ENCODE measurements at places on chromosomes 11 and 22.

DNA sequence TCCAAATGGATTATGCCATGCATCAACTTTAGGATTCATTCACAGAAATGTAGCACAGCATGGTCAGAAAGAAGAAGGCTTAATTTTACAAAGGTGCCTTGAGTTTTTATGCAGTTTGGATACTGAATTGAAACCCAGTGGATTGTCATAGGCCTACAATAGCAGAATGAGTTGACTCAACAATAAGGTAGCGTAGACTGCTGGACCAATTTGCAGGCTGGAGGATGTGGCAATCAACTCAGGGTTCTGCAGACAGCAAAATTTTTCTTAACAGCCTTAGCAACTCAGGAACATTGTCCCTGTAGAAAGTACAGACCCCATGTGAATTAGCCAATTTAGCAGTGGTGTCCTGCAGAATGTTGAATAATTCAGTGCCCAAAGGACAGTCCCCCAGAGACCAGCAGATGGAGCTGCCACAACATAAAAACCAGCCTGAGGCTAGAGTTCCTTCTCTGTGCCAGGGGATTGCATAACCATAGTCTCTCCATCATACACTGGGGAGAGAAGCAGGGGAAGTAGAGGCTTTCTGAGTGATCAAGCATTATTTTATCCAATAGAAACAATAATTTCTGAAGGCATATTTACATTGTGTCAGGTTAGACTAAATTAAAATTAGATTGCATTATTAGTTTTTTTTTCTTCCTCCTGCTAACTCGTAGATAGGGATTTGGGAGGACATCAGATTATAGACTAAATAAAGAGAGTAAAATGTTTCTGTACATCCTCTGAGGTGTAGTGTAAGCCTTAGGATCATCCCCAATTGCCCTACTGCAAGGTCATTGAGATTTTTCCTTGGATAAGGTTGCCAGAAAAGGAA is 20.3 kb upstream of the MRPL17 start:
- DNase-seq, result peak; percentile 24

DNA sequence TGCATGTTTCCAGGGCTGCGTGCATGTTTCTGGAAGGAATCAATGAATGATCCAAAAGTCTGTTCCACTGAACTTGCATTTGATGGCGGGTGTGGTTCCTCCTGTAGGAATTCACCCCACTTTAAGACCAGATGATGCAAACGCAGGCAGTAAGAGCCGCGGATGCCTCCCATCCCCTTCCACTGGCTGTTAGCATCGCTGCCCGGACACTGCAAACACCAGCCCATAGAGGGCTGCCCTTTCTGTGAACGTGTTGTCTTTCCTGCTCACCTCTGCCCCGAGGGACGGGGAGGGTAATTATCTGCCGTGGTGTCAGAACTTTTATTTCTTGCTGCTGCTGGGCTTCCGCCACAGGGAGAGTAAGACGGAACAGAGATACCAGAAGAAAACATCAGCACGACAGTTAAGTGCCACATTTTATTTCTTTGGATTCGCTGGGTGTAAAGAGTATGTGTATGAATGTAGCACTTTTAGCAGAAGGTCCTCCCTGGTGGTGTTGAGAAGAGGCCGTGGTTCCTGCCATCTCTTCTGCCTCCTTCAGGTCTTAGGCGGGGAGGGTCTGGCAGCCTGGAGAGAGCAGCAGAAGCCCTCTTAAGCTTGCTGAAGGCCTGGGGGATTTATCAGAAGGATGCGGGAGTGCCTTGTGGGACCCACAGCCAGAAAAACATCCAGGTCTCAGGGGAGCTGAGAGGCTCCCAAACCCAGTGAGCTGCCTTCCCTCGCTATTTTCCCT is 53.2 kb upstream of the NECTIN1 start:
- no peak for DNase-seq

DNA sequence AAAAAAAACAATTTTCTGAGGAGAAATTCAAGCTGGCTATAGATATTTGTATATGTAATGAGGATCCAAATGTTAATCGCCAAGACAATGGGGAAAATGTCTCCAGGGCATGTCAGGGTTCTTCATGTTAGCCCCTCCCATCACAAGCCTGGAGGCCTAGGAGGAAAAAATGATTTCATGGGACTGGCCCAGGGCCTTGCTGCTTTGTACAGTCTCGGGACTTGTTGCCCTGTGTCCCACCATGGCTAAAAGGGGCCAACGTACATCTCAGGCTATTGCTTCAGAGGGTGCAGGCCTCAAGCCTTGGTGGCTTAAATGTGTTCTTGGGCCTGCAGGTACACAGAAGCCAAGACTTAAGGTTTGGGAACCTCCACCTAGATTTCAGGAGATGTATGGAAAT is 62.1 kb upstream of the SLC5A12 start:
- DNase-seq, result no peak

DNA sequence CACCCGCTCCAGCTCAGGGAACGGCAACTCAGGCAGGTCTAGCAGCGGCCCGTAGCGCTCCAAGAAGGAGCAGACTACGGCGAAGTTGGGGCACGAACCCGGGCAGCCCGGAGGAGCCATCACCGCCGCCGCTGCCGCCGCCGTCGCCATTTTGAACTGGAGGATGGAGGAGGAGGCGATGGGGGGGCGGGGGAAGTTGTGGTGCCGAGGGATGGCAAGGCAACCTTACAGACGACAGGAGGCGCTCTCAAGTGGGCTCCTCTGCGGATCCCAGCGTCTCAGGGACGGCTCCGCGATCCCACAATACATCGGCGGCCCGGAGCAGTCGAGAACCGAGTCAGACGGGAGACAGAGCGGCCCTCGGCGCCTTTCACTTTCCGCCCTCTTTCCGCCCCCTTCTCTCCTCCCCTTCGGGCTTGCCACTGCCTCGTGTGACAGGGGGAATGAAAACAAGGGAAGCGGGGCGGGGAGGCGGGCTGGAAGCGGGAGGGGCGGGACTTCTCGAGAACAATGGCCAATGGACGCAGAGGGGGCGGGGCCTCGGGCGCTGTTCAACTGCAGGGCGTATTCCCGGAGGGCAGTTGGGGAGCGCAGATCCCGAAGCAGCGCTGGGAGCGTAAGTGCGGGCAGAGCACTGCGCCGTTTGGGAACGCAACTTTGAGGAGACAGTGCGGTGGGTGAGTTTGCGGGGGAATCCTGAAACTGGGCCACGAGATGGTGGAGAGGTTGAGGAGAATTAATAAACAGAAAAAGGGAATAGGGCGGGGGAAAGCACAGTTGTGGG is at the start of the genes AAMDC and RSF1:
Gene AAMDC (plus strand): TSS at position 580 of the 784 bp plus-strand sequence. CDS start 21,353 bp downstream, outside the sequence.
Gene RSF1 (minus strand): TSS at position 158 of the 784 bp plus-strand sequence. CDS start 8 bp downstream, at position 150.
- peak; percentile 98 for DNase-seq

GRCh38 chr11:69209421-69210309 is 53.9 kb downstream of the SMIM38 start:
- DNase-seq, result no peak

DNA sequence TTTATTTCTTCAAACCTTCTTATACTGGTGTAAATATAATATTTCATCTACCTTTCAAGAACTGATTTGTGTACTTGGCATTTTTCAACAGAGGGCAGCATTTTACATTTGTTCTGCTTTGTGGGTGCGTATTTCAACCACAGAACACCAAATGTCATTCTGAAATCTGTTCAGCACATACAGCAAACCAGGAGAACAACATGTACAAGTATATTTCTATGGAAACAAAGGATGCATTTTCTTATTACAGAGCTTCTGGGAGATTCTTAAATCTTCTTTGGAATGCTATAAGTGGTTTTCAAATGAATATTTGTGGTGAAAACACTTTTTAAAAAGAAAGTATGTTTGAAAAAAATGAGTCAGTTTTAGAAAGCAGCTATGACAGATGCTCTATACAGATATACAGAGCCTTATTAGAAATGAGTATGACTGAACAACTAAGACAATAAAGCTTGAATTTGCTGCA is 946.0 kb downstream of the FAM181B start:
- peak; percentile 68 for DNase-seq

- DNase-seq, result no peak
Observed at GRCh38 chr11:44451706-44452105, 113.8 kb upstream of the CD82 start.

DNA sequence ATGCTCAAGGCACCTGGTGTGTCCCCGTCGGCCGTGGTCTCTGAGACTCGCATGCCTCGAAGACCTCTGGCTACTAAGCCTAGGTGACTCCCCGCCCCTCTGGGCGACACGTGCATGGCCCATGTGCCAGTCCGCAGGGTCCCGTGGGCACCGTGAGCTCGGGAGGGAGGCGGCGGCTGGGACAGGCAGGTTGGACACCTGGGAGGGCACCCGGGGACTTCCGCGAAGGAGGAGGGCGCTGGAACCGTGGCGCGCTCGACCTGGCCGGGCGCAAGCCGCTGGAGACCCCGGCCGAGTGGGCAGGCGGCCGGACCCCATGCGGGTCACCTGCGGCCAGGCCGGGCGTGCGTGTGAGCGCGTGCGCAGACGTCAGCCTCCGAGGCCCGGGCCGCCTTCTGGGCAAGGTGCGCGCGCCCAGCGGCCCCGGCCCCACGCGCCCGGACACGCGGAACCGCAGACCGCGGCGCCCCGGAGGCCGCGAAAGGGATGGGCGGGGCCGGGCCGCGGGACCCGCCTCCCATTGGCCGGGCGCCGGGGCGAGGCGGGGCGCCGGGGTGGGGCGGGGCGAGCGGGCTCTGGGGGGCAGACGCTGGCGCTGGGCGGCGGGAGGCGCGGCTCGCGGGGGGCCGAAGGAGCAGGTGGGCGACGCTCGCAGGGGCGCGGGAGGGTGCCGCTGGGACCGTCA is 579 bp upstream of the RASD2 start:
- DNase-seq, result no peak

DNA sequence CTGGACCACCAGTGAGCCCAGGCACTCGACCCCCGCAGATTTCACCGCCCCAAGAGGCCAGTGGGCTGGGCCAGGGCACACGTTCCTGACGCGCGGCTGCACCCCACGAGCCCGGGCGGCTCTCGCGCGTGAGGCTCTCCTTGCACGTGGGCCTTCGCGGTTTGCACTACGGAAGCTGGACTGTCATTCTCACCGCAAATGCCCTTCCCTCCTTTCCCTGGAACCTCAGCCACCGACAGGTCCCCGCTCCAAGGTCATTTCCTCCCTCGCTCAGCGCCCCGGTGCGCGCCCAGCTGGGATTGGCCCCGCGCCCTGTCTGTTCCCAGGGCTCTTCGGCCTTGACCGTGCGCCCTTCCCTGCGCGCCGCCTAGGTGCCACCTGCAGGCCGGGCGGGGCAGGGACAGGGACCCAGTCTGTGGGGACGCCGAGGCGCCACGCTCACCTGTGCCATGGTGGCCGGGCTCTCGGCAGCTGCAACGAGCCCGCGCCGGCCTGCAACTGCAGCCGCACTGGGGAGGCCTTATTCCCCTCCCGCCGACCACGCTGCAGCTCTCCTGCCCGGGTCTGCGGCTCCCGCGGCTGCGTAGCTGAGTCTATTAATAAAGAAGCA is 2.1 kb upstream of the CPT1A start:
- peak; percentile 72 for DNase-seq
